Astrocyte of the cerebellum (primary cell): ENCODE measurements at places on chromosomes 13 and 19.

DNA sequence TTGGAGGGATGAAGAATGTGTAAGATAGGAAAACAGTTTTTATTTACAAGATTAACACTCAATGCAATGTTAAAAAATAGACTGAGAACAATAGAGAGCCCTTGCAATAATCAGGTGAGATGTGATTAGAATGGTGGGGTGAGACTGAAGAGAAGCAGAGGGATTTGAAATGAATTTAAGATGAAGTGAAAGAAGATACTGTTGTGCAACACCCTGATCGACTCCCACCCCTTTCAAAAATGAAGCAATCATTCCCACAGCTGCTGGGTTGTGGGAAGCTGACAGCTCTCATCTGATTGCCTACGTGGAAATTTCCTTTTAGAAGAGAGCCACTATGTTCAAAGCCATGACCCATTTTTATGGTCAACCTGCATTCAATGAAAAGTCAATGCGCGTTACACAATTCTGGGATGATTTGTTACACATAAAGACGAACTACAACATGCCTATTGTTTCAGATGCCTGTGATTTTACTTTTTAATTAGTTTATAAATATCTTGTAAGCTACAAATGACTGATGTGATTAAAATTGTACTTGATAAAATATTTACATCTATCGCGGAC, 1374.8 kb downstream of the PCDH9 start:
- DNase-seq: no peak

- peak; percentile 97 for DNase-seq
Measured at GRCh38 chr13:46339035-46339666, 47.9 kb downstream of the RUBCNL start.

DNA sequence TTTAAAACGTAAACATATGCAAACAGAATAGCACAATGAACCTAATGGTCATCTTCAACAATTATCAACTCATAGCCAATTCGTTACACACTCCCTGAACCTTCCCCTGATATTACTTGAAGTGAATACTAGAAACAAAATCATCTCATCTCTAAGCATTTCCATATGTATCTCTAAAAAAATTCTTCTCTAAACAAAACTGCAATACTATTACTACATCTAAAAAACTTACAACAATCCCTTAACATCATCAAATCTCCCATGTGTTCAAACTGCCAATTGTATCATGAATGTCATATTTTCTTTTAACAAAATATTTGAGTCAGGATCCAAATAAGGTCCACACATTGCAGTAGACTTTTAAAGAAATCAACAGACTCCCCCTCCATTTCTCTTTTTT, 61.4 kb downstream of the FRY start:
- no peak for DNase-seq

GRCh38 chr19:6524311-6524710, 6.5 kb upstream of the TNFSF9 start:
- no peak for DNase-seq

DNA sequence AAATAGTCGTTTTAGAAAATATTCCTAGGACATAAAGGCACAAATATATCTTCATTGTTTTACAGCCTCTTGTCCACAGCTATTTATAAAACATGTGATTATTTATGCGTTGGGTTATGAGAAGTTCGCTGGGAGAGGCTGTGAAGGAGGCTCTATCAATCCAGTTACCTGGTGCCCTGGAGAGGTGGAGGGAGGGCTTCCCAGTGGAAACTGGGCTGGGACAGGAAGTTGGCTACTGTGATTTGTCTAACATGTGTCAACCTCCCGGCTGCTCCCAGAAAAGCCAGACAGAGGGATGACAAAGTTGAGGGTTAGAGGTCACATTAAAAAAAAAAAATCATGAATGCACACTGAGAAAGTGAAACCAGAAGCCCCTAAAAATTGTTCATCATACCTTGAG, 346.5 kb downstream of the ZNF536 start:
- no peak for DNase-seq

- no peak for DNase-seq
Measured at GRCh38 chr19:18160493-18160970, 7.6 kb downstream of the PIK3R2 start.

DNA sequence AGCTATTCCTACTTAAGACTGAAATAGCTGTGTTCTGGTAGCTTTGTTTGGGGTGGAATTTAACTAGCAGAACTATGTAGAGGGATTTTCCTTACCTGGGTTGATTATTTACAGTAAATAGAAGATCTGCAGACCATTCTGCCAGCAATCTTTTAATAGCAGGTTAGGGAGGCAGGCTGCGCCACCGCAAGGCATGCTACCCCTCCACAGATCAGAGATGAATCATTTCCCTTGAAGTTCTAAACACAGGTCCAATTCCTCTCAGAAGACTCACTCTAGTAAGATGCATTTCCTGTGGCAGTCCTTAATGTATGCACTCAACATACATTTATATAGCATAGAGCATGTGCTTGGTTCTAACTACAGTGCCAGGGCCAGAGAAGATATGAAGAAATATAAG, 109.0 kb downstream of the TNFRSF19 start:
- DNase-seq: no peak

GRCh38 chr19:13078897-13079541, 23.6 kb downstream of the LYL1 start:
- DNase-seq: no peak

DNA sequence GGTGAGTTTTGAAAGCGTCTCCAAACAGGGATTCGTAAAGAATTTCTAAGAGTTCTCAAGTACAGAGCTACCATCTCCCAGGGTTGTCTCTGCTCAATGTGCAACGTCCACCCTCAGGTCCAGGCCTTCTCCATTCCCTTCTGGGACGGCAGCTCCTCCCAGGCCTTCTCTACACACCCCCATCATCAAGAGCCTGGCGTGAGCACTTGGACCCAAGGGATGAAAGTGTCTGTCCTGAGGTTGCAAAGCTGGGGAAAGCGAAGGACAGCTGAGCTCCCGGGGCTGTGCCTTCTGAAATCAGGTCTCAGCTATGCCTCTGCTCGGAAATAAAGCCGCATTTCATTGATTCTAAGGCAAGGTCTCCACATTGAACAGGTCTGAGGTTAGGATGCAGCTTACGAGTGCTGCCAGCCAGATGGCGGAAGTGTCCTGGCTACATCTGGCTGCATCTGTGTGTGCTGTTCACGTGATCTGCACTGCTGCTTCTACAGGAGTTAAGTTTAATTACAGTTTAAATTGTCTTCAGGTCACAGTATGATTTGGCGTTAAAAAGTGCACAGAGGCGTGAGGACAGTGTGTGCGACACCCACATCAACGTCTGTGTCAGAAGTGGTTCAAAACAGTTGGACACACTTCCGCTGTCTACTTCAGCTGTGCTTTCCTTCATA, 27.0 kb upstream of the MIER2 start:
- DNase-seq: no peak

DNA sequence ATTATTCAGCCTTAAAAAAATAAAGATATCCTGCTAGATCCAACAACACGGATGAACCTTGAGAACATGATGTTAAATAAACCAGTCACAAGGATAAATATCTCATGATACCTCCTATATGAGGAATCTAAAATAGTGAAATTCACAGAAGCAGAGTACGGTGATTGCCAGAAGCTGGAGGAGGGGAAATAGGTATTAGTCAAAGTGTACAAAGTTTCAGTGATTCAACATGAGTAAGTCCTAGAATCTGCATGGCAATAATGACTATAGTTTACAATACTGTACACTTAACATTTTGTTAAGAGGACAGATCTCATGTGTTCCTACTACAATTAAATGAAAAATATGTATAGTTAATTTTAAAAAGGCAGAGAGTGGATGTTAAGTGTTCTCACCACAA, 206.6 kb upstream of the SLC10A2 start:
- DNase-seq: no peak

DNA sequence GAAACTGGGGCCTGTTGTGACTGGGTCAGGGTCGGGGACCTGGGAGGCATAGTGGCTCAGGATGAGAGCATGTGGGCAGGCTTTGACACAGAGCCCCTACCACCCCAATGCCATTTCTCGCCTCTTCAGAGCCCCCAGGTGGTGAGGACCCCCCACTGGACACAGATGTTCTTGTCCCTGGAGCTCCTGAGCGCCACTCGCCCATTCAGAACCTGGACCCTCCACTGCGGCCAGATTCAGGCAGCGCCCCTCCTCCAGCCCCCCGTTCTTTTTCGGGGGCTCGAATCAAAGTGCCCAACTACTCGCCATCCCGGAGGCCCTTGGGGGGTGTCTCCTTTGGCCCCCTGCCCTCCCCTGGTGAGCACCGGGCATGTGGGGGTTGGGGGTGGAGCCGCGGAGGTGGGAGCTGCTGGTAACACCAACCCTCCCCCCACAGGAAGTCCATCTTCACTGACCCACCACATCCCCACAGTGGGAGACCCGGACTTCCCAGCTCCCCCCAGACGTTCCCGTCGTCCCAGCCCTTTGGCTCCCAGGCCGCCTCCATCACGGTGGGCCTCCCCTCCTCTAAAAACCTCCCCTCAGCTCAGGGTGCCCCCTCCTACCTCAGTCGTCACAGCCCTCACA, 10.4 kb downstream of the IGFLR1 start:
- DNase-seq: no peak

- DNase-seq: no peak
Measured at GRCh38 chr19:461721-462551, 1.1 kb upstream of the SHC2 start.

- DNase-seq: peak; percentile 34
Measured at GRCh38 chr13:64154514-64154913, 2738.9 kb upstream of the PCDH20 start.

GRCh38 chr13:31639443-31640163, 99.7 kb upstream of the RXFP2 start:
- DNase-seq: no peak

GRCh38 chr13:97215325-97215724, 6.8 kb upstream of the MBNL2 start:
- no peak for DNase-seq

GRCh38 chr13:97492257-97492656, 58.3 kb downstream of the RAP2A start:
- DNase-seq: no peak

GRCh38 chr13:108560093-108560492, 69.3 kb upstream of the MYO16 start:
- DNase-seq: no peak

GRCh38 chr13:50908371-50908770, 1.2 kb upstream of the RNASEH2B start:
- no peak for DNase-seq

DNA sequence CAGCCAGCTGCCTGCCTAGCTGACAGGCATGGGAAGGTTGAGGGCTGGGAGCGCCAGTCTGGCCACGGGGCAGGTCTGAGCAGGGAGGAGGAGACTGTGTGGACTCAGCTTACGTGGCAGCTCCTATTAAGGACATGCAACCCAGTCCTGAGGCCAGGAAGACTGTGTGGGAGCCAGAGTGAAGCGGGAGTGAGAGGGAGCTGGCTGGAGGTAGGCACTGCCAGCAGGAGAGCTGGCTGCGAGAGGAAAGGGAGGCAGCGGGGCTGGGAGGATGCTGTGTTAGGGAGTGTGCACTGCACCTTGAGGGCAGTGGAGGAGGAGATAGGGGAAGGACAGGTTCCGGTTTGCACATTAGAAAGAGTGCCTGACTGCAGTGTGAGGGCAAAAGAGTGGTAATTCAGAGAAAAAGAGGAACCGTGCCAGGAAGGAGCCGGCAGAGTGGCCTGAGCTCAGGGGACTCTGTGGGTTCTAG, 99.2 kb downstream of the SLC7A1 start:
- no peak for DNase-seq

- no peak for DNase-seq
Measured at GRCh38 chr13:50910485-50910805, 854 bp downstream of the RNASEH2B start.

GRCh38 chr13:112670864-112671263, 19.0 kb upstream of the ATP11A start:
- no peak for DNase-seq

DNA sequence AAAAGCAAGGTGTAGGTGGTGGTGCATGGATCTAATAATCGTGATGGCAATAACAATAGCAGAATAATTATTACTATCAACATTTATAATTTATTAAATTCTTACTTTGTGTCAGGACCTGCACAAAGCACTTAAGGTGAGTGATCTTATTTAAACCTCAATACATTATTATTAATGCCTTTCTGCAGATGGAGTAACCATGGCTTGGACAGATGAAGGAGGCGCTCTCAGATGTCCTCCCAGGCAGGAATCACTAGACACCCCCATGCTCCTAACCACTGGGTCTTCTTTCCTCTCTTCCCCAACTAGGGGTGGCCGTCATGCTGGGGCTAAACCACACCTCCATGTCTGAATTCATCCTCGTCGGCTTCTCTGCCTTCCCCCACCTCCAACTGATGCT, at the start of gene OR10H2:
Gene OR10H2, plus strand, starts transcription at position 301 of the 400 bp plus-strand sequence. Its CDS starts 20 bp downstream, at position 321.
- DNase-seq: no peak

- DNase-seq: peak; percentile 37
Measured at GRCh38 chr19:14476673-14477401, 1.7 kb upstream of the PTGER1 start.

- no peak for DNase-seq
Measured at GRCh38 chr19:34328982-34329381, 36.0 kb upstream of the GPI start.

- peak; percentile 33 for DNase-seq
Measured at GRCh38 chr13:66410314-66410713, 819.8 kb downstream of the PCDH9 start.

DNA sequence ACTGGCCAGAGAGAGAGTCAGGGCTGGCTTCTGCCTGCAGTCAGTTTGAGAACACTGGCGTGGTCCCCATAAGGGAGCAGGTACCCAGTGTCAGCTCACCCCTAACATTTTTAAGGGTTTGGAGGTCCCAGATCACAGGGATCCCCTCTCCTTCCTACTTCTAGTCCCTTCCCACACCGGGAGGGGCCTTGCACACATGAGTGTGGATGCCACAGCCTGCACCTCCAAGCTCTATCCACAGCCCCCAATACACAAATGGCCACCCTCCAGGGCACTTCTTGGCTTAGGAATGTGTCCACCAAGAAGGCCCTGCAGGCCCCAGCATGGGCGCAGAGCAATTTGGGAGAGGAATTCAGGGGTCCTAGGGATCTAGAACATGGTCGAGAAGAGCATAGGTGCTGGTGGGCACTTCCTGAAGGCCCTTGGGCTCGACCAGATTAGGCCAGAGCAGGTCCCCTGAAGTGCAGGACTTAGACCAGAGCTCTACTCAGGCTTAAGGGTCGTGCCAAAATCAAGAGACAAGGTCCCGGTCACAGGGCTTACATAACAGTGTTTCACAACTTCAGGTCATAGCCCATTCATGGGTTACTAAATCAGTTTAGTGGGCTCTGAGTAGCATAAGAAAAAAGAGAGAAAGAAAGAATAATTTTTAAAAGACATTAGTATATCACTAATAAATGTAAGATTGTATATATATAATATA, 16.0 kb downstream of the FXYD5 start:
- DNase-seq: no peak

- DNase-seq: no peak
Measured at GRCh38 chr13:90640976-90641375, 706.5 kb upstream of the MIR17HG start.

DNA sequence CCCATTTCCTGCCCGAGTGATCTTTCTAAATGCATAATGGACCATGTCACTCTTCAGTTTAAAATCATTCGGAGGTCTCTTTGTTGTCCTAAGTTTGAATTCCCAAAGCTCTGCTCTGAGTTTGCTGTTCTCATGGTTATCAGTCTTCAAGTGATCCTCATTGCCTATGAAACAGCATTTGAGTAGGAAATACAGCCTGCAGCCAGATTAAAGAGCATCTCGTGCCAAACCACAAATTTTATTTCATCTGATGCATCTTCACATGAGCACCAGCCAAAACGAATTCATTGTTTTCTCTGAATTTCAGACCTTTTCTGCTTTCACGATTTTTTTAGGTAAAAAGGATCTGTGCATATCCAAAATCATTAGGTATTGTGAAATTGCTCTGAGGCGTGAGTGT, 299.6 kb downstream of the TDRD3 start:
- DNase-seq: no peak

GRCh38 chr19:54127688-54128440, 9.7 kb upstream of the CNOT3 start:
- DNase-seq: no peak
